Right lobe of liver (tissue), 6 donors: ENCODE measurements at places on chromosomes 16 and 17.
A peak's percentile ranks its signal among the peaks of the same experiment; 100 is the strongest.

DNA sequence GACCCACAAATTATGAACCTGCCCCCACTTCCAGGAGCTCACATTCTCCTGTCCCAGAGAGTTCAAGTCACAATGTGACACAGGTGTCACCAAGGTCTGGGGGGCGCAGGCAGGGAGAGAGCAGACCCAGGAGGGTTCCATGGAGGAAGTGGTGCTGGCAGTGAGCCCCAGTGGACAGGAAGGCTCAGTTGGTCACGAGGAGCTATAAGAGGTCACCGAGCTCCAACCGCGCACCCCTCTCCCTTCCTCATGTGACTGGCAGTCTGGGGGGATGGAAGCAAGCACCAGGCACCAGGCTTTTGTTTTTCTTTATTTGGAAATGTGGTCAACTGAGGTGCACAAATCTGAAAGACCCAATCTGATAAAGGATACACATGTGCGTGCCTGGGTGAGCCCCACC, 2.5 kb downstream of the ITGAD start:
- no peak for DNase-seq

DNA sequence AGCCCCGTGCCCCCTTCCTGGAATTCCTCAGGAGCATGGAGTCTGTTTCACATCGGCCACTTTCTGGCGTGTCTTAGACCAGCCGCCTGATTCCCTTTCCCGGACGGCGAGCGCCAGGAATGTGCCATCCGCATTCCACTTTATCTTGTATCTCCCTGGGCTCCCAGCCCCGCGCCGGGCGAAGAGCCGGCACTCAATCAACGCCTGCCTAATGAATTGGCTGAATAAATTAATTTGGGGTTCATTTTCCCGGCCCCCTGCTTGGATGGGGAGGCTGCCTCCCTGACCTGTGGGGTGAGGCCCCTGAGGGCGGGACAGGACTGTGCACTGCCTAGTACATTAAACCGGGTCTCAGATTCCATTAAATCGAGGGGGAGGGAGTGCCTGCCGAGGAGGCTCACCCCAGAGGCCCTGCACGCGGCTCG, 282.3 kb upstream of the TNRC6C start:
- no peak for DNase-seq

DNA sequence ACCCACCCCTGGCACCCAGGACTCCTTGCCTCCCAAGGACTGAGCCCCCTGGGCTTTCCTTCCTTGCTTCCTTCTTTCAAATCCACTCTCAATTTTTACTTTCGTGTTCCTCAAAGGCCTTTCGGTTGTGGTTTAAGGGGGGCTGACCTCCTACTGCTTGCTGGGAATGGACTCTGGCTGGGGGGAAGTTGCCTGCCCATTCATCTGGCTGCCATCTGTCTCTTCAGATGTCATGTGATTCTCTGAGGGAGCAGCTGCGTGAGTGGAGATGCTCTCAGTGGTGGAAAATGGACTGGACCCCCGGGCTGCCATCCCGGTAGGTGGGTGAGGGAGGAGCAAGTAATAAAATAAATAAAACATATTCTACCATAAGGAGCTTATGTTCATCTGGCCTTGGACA, 93.8 kb upstream of the RPRML start:
- DNase-seq, result no peak

DNA sequence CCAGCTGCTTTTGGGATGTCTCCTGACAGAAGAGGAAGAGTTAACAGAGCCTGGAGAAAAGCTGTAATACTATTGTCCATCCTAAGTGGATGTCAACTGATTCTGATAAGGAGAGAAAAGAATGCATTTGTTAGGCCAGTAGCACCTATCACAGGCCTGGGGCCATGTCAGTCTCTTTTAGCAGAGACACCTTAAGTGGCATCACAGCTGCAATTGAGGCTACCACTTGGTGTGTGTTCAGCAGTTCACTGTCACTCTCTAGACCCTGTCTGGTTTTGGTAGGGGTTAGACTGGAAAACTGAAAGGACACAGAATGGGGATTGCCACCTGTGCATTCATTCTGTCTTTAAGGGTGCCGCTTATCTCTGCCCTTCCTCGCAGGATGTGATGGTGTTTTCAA, 42.0 kb downstream of the PSMD12 start:
- DNase-seq, result peak; percentile 3

GRCh38 chr16:80824623-80825364, 20.4 kb upstream of the CDYL2 start:
- no peak for DNase-seq

DNA sequence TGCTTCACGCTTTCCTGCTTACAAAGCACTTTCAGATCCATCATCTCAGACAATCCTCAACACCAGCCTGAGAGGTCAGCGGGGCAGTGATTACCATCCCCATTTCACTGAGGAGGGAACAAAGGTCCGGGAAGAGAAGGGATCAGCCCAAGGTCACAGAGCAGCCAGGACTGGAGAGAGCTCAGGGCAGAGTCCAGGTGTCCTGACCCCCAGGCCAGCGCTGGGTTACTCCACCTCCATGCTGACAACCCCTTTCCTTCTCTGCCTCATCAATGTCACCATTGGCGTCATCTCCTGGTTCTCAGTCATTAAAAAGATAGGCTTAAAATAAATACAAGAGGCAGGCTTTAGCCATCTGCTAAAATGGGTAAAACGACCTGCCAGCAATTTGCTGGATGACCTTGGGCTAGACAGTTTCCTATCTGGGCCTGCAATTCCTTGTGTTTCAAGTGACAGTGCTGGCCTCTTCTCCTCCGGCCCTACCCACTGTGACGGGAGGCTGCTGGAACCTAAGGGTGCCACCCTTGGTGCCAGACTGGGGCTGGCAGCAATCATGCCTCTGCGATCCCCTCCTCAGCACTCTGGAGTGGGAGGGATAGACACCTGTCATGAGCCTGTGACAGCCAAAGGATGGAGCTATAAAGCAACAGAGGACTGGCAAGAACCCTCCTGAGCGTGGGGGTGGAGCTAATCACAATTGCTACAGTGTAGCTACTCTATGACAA, 79.5 kb upstream of the CCL1 start:
- no peak for DNase-seq

DNA sequence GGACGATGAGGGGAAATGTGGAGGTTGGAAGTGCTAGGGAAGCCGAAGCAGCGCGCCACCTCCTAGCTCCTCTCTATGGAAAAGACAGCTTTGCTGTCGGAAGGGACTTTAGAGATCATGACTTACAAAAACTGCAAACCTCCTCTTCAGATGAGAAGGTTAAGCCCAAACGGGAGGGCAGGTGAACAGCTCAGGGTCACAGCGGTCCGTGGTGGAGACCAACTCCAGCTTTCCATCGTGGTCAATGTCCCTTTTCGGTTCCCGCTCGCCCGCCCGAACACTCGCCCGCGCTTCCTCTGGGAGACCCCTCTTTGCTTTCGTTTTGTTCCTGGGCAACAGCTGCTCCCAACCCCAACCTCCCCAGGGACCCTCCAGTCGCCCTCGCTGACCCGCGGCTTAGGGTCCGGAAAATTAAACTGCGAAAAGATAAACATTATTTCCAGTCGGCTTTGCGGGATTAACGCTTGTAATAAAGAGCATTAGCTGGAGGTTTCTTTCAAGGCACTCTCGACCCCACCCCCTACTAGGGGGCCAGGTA, 7.7 kb downstream of the IRX6 start:
- no peak for DNase-seq

DNA sequence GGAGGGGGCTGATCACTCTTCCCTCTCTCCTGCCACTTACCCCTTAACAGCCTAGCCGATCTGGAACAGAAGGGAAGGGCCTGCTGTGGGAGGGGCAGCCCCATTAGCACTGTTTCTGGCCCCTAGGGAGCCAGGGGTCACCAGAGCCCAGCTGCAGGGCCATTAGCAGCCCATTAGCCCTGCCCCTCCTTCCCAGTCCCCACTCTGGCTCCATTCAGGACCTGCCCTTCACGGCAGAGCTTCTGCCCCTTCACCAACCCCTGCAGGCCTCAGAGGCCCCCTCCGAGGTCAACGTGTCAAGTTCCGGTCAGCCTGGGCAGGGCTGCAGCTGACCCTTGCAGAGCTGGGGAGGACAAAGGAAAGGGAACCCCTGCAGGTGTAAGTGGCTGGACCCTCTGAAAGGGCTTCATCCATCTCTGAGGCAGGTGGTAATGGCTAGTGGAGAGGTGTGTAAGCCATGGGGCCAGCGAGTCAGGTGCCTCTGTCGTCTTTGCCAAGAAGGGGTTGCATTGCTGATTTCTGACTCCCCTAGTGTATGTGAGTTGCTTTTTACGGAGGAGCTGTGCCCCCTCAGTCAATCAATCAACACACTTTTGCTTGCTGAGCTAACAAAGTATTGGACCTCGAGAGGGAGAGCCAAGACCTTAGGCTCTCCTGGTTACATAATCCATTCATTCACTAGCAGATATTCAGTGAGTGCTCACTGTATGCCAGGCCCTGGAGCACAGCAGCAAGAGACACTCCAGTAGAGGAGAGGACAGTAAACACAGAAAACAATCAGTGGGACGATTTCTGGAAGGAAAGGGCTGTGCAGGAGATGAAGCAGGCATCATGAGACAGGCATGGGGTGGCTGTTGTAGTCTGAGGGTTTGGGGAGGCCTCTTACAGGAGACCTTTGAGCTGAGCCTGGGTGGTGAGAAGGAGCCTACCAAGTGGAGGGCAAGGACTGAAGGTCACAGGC, 18.2 kb upstream of the KCNJ12 start:
- no peak for DNase-seq

DNA sequence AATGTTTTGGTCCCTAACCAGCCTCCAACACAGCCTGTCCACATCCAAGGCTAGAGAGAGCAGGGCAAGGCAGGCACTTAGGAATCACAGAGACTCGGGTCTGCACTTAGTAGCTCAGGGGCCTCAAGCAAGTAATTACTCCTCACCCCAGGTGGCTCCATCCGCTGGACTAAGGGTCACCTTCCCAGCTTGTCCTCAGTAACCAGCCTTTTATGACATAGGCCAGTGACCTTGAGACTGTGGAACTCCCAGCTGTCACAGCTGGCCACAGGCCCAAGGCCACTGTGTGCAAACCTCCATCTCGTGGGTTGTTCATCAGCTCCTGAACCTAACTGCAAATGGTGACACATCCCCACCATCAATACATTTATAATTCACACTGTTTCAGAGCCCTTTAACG, 68.6 kb downstream of the CDYL2 start:
- DNase-seq, result no peak

- peak; percentile 44 for DNase-seq
These were observed 28.0 kb downstream of the OR1D5 start for GRCh38 chr17:3035256-3035967.

- no peak for DNase-seq
These were observed 101.4 kb upstream of the HSBP1 start for GRCh38 chr16:83706394-83706793.

DNA sequence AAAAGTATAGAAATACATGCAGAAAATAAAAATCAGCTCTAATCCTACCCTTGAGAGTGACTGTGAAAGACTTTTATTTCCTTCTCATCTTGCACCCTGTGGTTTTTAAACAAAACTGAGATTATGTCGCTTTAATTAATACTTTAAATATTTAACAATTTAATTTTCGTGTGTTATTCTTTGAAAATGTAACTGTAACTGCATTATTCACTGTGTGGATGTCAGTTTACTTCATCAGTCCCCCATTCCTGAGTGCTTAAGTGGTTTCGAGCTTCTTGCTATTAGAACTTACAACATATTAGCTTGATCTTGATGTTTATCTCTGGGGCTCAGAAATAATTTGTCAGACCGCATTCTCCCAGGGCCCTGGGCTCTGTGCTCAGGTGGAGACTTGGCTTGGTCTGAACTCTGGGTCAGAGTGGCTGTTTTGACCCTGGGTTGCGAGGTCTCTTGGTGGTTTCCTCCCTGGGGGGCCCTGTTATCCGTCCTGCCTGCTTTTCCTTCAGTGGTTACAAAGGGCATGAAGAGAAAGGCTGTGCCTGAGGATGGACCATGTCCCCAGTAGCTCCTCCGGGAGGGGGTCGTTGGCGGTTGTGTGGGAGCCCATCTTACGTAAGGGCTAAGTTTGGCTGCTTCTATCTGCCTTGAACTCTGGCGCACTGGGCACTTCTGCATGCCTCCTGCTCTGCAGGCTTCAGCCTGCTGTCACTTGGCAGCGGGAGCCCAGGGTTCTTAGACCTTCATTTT, 25.7 kb downstream of the AKAP1 start:
- no peak for DNase-seq

- no peak for DNase-seq
These were observed 912.6 kb upstream of the SOX9 start for GRCh38 chr17:71208111-71208704.
